ENCODE measurements at places on chromosomes 16 and 17.

GRCh38 chr16:51129105-51129504 is 22.0 kb downstream of the SALL1 start:
- DNase-seq: no peak

GRCh38 chr16:20928774-20929411 is 28.3 kb downstream of the LYRM1 start:
- no peak for DNase-seq

DNA sequence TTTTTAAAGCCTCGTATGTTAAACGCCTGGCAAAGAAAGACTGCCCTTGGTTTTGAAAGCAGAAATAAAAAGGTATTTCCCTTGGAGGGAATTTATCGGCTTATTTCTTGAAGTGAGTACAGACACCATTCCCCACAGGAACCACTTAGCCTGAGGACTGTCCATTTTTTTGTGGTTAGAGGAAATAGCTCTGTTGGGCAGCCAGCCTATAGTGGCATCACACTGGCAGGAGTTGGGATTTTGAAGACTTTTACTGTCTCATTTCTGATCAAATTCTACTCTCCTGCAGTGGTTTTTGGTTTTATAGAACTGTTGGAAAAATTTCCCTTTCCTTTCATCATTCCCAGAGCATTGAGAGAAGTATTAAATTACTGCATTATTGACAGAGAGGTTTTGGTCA is 34.1 kb upstream of the CDC6 start:
- DNase-seq: no peak

DNA sequence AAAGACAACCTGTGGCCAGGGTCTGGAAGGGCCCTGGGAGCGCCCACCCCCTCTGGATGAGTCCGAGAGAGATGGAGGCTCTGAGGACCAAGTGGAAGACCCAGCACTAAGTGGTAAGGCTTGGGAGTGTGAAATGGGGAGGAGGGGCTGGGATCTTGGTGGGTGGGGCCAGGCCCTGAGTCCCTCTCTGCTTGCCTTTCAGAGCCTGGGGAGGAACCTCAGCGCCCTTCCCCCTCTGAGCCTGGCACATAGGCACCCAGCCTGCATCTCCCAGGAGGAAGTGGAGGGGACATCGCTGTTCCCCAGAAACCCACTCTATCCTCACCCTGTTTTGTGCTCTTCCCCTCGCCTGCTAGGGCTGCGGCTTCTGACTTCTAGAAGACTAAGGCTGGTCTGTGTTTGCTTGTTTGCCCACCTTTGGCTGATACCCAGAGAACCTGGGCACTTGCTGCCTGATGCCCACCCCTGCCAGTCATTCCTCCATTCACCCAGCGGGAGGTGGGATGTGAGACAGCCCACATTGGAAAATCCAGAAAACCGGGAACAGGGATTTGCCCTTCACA is 1.2 kb upstream of the STARD3 start:
- DNase-seq: no peak

- DNase-seq: no peak
These were observed 1.7 kb downstream of the GINS2 start for GRCh38 chr16:85686912-85687591.

GRCh38 chr17:3956327-3956957 is 7.8 kb downstream of the ATP2A3 start:
- DNase-seq: no peak

DNA sequence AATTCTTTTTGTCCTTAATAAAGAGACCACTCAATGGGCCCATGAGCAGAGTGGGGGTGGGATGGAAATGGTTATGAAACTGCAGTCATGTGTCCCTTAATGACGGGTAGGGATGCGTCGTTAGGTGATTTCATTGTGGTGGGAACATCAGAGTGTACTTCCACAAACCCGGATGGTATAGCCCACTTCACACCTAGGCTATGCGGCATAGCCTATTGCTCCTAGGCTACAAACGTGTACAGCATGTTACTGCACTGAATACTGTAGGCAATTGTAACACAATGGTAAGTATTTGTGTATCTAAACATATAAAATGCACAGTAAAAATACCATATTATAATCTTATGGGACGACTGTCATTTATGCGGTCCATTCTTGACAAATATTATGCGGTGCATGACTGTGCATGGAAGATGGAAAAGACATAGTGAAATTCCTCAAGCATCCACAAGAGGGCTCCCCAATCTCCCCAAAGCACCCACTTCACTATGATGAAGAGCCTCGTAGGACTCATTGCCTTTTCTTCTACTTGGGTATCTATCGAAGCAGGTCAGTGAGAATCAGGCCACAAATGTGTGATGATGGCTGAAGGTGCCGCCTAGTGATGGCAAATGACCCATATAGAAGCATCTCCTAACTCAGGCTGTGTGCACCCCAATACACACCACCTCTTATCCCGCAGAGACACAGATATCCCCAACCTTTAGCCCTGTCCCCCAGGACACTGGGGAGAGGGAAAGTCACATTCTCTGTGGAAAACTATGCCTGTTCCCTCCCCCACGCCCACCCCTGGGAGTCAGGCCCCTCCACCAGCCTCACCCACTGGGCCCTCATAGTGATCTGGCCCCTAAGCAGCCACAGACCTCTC is 43.5 kb downstream of the TBX21 start:
- DNase-seq: peak; percentile 33

- no peak for DNase-seq
These were observed 54.1 kb downstream of the MEAK7 start for GRCh38 chr16:84450176-84450865.

DNA sequence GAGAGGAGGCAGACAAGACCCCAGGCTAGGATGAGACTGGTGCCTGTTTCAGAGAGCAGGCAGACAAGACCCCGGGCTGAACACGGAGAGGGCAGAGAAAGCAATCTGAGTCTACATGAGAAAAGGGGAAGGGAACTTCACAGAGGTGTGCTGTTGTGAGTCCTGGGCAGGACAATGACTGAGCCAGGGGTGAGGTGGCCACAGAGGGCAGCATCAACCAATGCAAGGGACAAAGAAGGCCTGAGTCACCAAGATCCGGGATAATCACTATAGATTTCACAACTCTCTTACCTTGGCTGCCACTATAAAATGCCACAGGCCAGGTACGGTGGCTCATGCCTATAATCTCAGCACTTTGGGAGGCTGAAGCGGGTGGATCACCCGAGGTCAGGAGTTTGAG is 89.0 kb downstream of the SLC39A11 start:
- no peak for DNase-seq

DNA sequence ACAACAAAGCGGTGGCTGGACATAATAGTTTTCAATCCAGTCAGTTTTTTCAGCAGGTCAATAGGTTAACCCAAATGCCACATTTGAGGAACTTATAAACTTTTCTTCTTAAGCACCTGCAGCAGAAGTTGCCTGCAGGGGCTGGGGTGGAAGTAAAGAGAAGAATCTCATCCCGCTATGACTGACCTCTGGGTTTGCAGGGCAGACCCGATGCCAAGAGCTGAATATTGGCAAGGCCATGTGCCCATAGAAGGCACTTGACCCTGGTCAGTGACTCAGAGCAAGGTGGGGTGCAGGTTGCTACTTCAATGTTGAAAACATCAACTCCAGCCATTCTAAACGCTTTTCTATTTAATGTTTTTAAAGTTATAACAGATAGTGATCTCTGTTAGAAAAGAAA is 17.9 kb upstream of the SMPD3 start:
- DNase-seq: no peak

GRCh38 chr17:30263552-30264333 is 28.0 kb downstream of the BLMH start:
- DNase-seq: peak; percentile 62

GRCh38 chr17:81197409-81197795 is 25.4 kb downstream of the CEP131 start:
- no peak for DNase-seq

GRCh38 chr16:89168381-89169189 is 3.0 kb upstream of the CDH15 start:
- no peak for DNase-seq

DNA sequence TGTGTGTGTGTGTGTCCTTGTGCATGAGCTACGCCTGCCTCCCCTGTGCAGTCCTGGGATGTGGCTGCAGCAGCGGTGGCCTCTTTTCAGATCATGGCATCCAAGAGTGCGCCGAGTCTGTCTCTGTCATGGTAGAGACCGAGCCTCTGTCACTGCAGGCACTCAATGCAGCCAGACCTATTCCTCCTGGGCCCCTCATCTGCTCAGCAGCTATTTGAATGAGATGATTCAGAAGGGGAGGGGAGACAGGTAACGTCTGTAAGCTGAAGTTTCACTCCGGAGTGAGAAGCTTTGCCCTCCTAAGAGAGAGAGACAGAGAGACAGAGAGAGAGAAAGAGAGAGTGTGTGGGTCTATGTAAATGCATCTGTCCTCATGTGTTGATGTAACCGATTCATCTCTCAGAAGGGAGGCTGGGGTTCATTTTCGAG is 22.5 kb downstream of the STAT5A start:
- no peak for DNase-seq

GRCh38 chr17:73553311-73553710 is 90.9 kb downstream of the SDK2 start:
- no peak for DNase-seq

GRCh38 chr17:51372345-51373004 is 112.1 kb downstream of the UTP18 start:
- DNase-seq: peak; percentile 65

- peak; percentile 52 for DNase-seq
These were observed 118.2 kb upstream of the KCNJ18 start for GRCh38 chr17:21573961-21574610.

- DNase-seq: no peak
These were observed 69.3 kb downstream of the MYO1D start for GRCh38 chr17:32807577-32807976.

GRCh38 chr16:20874088-20874581 is 26.0 kb downstream of the DCUN1D3 start:
- no peak for DNase-seq

DNA sequence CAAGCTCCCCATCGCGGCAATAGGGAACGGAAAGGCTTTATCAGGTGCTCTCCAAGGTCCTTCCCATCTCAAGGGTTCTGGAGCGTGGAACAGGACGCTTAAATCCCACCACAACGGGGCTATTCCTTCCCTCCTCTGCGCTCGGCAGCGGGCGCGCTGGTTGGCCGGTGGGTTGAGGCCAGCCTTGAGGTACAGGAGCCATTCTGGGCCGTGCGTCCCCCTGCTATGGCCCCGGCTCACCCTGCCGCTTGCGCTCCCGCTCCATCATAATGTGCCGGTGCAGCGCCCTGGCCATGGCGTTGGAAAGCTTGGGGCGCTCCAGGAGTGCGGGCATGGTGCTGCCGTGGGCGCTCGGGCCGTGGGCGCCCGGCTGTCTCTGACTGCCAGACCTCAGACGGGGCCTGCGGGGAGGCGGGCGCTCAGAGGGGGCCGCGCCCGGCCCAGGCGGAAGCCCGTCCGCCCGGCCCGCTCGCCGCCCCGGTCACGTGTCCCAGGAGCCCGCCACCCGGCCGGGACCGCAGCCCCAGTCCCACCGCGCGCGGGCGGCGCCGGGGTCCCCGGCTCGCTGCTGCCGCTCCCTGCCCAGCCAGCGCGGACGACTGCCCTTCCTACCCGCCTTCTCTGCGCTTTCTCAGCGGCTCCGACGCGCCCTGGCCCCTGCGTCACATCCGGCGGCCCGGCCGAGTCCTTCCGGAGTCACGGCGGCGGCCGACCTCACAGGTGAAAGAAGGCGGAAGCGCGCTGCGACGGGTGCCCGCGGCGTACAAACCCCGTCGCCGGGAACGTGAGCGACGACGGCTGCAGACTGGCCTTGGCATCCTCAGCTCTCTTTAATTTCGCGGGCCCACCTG is at the start of gene GPS2:
TSS of gene GPS2 (minus strand) at position 642 of the 851 bp plus-strand sequence. CDS start at position 334, 308 bp downstream.
- peak; percentile 59 for DNase-seq

- DNase-seq: no peak
These were observed 14.4 kb downstream of the ITFG1 start for GRCh38 chr16:47446431-47446830.

DNA sequence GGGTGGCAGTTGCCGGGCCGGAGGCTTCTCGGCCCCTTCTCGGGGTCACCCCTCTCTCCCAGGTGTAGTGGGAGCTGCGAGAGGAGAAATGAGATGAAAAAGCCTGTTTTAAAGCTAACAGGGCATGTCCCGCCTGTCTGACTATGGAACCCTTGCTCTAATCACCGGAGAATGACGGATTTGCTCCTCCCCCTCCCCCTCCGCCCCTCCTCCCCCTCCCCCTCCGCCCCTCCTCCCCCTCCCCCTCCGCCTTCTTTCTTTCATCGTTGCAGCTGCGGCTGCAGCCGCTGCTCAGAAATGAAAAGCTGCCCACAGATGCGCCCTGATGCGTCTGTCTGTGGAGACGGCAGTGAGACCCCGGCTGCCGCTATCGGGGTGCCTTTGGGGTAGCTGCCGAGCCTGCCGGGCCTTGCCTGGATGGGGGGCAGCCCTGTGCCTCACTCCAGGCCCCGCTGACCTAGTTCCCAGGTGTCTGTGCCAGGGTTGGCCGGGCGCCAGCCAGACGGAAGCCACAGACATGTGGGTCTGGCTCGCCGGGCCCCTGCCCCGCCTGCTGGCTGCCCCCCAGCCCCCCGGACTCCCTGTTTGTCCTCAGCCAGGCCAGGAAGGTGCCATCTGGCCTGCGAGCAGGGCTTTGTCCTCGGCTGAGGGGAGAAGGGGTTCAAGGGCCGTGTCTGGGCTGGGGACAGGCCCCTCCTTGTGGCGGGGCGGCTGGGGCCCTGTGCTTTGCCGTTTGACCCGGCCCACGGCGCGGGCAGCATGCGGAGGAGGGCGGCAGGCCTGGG is 37.7 kb downstream of the GINS2 start:
- DNase-seq: no peak

DNA sequence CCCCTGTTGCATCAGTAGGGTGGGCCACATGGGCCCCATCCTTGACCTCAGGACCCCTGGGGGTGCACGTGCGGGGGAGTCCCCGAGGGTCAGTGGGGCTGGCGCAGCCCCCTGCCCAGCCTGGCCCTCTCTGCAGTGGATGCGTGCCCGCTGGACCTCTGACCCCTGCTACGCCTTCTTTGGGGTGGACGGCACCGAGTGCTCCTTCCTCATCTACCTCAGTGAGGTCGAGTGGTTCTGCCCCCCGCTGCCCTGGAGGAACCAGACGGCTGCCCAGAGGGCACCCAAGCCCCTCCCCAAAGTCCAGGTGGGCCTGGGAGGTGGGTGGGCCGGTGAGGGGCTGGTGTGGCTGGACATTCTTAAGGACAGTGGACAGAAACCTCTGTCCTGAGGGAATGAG is 35.9 kb downstream of the MGAT5B start:
- DNase-seq: no peak

GRCh38 chr17:28985950-28986713 is 19.7 kb downstream of the SEZ6 start:
- no peak for DNase-seq

GRCh38 chr17:65529040-65529633 is 32.3 kb downstream of the AXIN2 start:
- no peak for DNase-seq

GRCh38 chr16:4360538-4361021 is 9.5 kb upstream of the PAM16 start:
- no peak for DNase-seq

- no peak for DNase-seq
These were observed 453 bp downstream of the MMP25 start for GRCh38 chr16:3046641-3047386.

GRCh38 chr17:7873051-7873450 is 15.2 kb downstream of the CYB5D1 start:
- DNase-seq: no peak

DNA sequence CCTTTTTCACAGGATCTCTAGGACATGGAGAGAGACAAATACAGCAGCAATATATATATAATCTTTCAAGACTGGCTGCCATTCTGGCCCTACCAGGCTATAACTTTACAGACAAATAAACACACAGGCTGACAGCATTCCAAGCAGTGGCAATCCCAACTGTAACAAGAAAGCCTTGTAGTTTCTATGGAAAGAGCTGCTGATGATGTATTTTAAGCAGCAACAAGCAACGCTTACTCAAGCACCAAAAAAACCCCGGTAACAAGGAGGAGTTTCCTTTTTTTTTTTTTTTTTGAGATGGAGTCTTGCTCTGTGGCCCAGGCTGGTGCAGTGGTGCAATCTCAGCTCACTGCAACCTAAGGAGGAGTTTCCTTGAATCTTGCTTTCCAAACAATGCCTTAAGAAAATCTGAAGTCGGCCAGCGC is 23.2 kb downstream of the LSM12 start:
- DNase-seq: no peak
